Prostate gland (tissue), 2 donors: ENCODE measurements at places on chromosomes 2 and 18. TPM values are rescaled to one million over a fixed set of nuclear protein-coding genes. Genes with fewer than 3 reads are reported as not detected.
A peak's percentile ranks its signal among the peaks of the same experiment; 100 is the strongest.

Gene HOXD11
- 14.9 TPM for total RNA-seq

Gene CD207
- 0.23 TPM for total RNA-seq

Gene DSG1
- total RNA-seq: 5.5 TPM

Gene APOB
- 0.09 TPM for total RNA-seq

Gene CCBE1
- 1.8 TPM for total RNA-seq

Gene RAPH1
- 27.6 TPM for total RNA-seq

Gene LYG2
- total RNA-seq: not detected

Gene GPR55
- total RNA-seq: 3.0 TPM

DNA sequence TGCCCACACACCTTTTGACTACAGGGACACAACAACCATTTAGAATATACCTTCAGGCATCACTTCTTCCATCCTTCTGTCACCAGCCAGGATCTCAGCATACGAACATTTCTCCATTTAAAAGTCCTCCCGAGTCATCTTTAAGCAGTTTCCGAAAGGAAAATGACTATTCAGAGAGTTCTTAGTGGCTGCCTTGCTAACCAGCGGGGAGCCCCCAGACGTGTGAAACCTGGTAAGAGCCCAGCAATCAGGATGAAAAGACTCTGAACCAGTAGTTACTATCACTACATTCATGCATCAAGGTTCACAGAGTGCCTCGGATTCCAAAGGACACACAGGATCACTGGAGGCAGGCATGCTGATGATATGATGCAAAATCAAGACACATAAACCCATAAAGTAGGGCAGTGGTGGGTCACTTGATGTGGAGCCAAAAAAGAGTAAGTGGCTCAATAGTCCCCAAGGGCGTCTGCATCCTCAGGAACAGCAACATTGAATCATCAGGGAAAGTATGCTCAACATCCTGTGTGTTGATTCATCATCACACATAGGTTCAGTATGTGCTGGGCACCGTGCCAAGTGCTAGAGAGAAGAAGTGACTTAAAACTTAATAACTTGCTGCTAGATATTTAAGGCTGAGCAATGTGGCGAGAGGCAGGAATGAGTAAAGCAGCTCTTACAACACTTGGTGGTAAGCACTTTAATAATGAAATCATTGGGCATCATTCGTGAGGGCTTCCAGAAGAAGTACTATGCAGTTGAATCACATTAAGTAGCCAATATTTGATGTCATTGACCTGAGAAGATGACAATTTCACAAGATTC is 4.4 kb downstream of the CCL20 start:
- H3K4me3 ChIP-seq: no peak overlapping the region
- peak; percentile 50 for DNase-seq
- no peaks in the 10 kb centered on the region for H3K27me3 ChIP-seq
- no peaks in the 10 kb centered on the region for H3K4me1 ChIP-seq
- no peaks in the 10 kb centered on the region for H3K36me3 ChIP-seq

- H3K27ac ChIP-seq: no peak overlapping the region
- DNase-seq: no peak
- H3K27me3 ChIP-seq: no peaks in the 10 kb centered on the region
- no peak overlapping the region for H3K4me3 ChIP-seq
Observed at GRCh38 chr18:25093141-25093540, 258.8 kb downstream of the ZNF521 start.

GRCh38 chr2:144430722-144431391 is 89.1 kb downstream of the ZEB2 start:
- no peak overlapping the region for H3K4me3 ChIP-seq
- H3K36me3 ChIP-seq: no peaks in the 10 kb centered on the region
- DNase-seq: no peak
- no peaks in the 10 kb centered on the region for H3K27me3 ChIP-seq
- peak overlapping the region; percentile 24 for H3K27ac ChIP-seq
- H3K4me1 ChIP-seq: no peaks in the 10 kb centered on the region

- H3K27me3 ChIP-seq: no peaks in the 10 kb centered on the region
- no peaks in the 10 kb centered on the region for H3K4me1 ChIP-seq
- DNase-seq: no peak
- H3K36me3 ChIP-seq: no peaks in the 10 kb centered on the region
- no peak overlapping the region for H3K27ac ChIP-seq
- no peak overlapping the region for H3K4me3 ChIP-seq
Observed at GRCh38 chr2:204135752-204136151, 199.2 kb downstream of the ICOS start.

- H3K27ac ChIP-seq: no peak overlapping the region
- no peak for DNase-seq
- no peaks in the 10 kb centered on the region for H3K36me3 ChIP-seq
- H3K4me3 ChIP-seq: no peak overlapping the region
- H3K27me3 ChIP-seq: no peaks in the 10 kb centered on the region
Observed at GRCh38 chr2:152051436-152051835, 47.4 kb downstream of the CACNB4 start.

DNA sequence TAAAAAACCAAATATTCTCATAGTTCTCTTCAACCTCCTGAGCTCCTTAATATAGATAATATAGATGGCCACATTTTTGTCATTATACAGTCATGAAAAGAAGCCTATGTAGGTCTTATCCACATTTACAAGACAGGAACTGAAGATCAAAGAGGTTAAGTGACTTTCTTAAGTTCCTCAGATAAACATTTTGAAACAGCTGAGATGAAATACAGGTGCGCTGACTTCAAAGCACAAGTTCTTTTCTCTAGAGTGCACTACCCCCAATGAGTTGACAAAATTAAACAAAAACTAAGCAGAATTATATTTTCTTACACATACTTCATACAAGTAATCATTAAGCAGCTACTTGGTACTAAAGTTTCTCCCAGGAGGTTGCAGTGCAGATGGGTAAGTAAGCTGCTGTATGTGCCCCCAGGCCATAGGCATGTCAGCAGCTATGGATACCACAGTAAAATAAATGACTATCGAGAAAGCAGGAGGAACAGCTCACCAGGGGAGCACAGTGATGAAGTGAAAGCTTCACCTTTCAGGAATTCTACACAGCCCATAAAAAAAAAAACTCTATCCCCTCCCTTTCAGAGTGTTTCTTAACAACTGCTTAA is 199.8 kb downstream of the DPP10 start:
- no peak overlapping the region for H3K27ac ChIP-seq
- H3K27me3 ChIP-seq: no peaks in the 10 kb centered on the region
- H3K4me3 ChIP-seq: no peak overlapping the region
- H3K4me1 ChIP-seq: no peaks in the 10 kb centered on the region

DNA sequence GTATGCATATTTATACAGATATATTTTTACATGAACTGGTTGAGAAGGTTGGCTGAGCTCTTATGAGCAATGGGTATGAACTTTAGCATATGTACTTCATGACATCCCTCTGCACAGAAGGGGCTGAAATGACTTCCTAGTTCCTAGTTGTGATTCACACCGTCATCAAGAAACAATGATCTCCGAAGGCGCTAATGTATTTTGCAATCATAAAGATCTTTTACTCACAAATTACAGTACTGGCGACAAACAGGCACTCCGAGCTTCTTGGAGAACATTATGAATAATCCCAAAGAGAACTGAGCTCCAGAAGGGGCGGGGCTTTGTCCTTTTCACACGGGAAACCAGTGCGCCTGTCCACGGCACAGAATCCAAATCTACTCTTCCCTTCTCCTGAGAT is 18.1 kb downstream of the BCL2 start:
- no peak for DNase-seq
- H3K36me3 ChIP-seq: no peaks in the 10 kb centered on the region
- H3K4me3 ChIP-seq: no peak overlapping the region
- no peaks in the 10 kb centered on the region for H3K4me1 ChIP-seq
- H3K27me3 ChIP-seq: no peaks in the 10 kb centered on the region
- H3K27ac ChIP-seq: no peak overlapping the region

- no peaks in the 10 kb centered on the region for H3K36me3 ChIP-seq
- peaks cover 3% of the 10 kb centered on the region for H3K4me1 ChIP-seq
Observed at GRCh38 chr2:237857791-237858190, 1.6 kb upstream of the RAMP1 start.

GRCh38 chr2:64668542-64668941 is 14.8 kb upstream of the SERTAD2 start:
- H3K4me1 ChIP-seq: no peaks in the 10 kb centered on the region
- H3K36me3 ChIP-seq: no peaks in the 10 kb centered on the region
- DNase-seq: no peak
- H3K4me3 ChIP-seq: no peak overlapping the region

DNA sequence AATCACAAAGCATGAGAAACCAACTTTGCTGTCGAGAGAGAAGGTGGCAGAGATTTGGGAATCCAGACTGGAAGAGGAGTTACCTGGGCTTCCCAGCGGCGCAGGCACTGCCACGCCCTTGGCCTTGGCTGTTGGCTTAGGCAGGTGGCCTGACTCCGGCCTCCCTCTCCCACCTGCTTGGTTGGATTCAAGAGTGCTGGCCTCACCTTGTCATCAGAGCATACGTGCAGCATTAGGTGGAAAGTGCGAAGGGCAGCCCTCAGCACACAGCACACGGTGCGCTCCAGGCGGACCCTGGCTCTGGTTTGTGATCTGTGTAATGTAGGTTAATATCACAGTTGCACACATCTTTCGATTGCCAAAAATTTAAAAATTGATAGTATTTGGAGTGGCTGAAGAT is 19.2 kb upstream of the ASB1 start:
- no peaks in the 10 kb centered on the region for H3K27me3 ChIP-seq
- no peaks in the 10 kb centered on the region for H3K36me3 ChIP-seq
- no peak for DNase-seq
- no peak overlapping the region for H3K4me3 ChIP-seq

DNA sequence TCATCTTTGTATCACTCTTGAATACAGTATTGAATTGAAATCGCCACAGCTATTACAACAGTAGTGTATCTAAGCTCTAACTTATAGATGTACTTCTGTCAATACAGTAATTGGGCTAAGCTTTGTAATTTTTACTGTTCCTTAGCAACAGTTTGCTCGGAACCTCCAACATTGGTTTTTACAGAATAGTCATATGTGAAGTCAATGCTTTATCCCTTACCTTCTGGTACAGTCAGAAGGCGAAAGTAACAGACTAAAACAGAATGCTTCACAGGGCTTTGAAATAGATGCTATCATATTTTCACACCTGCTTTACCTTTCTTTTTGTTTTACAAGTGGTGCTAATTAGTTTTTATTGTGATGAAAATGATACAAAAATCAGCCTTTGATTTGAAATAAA is 46.9 kb upstream of the CYP20A1 start:
- H3K4me3 ChIP-seq: no peak overlapping the region
- no peaks in the 10 kb centered on the region for H3K27me3 ChIP-seq
- no peak overlapping the region for H3K27ac ChIP-seq
- no peak for DNase-seq
- no peaks in the 10 kb centered on the region for H3K36me3 ChIP-seq

DNA sequence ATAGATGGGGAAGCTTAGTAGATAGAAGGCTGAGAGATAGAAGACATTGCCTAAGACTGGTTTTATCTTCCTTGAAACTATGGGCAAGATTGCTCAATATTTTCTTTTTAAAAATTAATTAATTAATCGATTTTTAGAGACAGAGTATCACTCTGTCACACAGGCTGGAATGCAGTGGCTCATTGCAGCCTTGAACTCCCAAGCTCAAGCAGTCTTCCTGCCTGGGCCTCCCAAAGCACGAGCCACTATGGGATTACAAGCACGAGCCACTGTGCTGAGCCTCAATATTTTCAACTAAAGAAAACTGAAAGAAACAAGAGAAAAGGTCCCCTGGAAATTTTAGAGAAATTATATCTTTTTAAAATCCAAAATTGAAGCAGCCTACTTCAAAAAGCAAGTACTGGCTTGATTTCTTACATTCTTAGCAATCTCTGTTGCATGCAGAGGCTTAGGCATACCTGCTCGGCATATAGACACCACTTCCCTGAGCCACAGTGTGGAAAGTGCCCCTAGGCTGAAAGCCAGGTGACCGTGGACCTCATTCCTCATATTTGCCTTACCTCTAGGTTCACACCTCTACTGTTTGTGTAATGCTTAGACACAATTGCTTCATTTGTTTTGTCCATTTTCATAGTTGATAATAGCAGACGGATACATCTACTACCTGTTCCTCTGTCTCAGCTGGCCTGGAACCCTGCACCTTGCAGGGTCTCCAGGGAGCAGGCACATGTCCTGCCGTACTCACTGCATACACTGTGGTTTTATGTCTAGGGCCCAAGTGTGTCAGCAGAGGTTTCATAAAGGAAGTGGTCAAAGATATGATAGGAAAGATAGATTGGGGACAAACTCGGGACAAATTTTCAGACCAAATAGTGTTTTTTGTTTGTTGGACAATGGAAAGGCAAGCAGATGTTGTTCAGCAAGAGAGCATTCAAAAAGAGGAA is 166.5 kb upstream of the ALPP start:
- no peak overlapping the region for H3K27ac ChIP-seq
- no peaks in the 10 kb centered on the region for H3K4me1 ChIP-seq

GRCh38 chr2:148903979-148904378 is 29.0 kb downstream of the KIF5C start:
- H3K27me3 ChIP-seq: no peaks in the 10 kb centered on the region
- no peak for DNase-seq
- no peaks in the 10 kb centered on the region for H3K4me1 ChIP-seq
- no peak overlapping the region for H3K27ac ChIP-seq
- H3K4me3 ChIP-seq: no peak overlapping the region

GRCh38 chr18:23229472-23229871 is 94.2 kb downstream of the CABLES1 start:
- H3K4me1 ChIP-seq: no peaks in the 10 kb centered on the region
- no peak overlapping the region for H3K27ac ChIP-seq
- no peaks in the 10 kb centered on the region for H3K36me3 ChIP-seq
- no peak overlapping the region for H3K4me3 ChIP-seq

GRCh38 chr2:54672590-54673456 is 50.6 kb upstream of the EML6 start:
- H3K27ac ChIP-seq: peak overlapping the region; percentile 82
- H3K4me1 ChIP-seq: peaks cover 18% of the 10 kb centered on the region
- H3K4me3 ChIP-seq: no peak overlapping the region
- no peak for DNase-seq

DNA sequence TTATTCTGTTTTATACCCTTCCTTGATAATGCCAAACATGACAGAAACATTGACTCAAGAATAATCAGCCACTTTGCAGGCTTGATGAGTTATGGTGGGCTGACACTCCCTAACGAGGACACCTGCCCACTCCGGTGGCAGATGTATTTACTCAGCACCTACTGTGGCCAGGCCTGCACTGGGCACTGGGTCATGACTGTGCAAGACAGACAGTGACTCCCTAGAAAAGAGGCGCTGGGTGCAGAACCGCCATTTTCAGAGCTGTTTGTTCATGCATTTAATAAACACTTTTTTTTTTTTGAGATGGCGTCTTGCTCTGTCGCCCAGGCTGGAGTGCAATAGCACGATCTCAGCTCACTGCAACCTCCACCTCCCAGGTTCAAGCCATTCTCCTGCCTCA is 32.5 kb downstream of the SNED1 start:
- H3K4me1 ChIP-seq: no peaks in the 10 kb centered on the region
- no peak overlapping the region for H3K4me3 ChIP-seq
- no peaks in the 10 kb centered on the region for H3K27me3 ChIP-seq
- DNase-seq: no peak
